Stimulated activated CD4-positive, alpha-beta T cell treated with anti-CD3 and anti-CD28 coated beads, Interleukin-4, amount 100 ng/mL, for 4 hours (primary cell): ENCODE measurements at places on chromosomes 7 and 10.
A peak's percentile ranks its signal among the peaks of the same experiment; 100 is the strongest.

- no peak for DNase-seq
Observed at GRCh38 chr10:122316224-122316884, 45.3 kb downstream of the BTBD16 start.

- DNase-seq: no peak
Observed at GRCh38 chr10:127942811-127943210, 35.9 kb downstream of the PTPRE start.

GRCh38 chr10:4344492-4344994 lies 481.5 kb upstream of the AKR1E2 start:
- peak; percentile 47 for DNase-seq

DNA sequence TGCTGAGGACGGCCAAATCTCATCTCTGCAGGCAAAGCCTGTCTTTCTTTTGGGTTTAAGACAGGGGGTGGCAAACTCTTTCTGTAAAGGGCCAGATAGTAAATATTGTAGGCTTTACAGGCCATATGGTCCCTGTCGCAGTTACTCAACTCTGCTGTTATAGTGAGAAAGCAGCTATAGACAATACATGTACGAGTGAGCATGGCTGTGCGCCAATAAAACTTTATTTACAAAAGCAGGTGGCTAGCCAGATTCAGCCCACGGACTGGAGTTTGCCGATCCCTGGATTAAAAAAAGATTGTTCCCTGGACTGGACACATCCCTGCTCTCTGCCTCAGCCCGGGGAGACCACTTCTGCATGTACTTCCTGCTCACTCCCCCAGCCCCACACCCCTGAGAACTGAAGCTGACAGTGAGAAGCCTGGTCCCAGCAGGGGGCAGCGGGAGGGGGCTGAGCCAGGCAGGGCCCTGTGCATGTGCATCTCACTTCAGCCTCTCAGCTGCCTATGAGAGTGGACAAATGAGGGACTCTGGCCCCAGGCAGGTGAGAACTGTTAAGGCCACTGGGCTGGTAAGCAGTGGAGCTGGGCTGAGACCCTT lies 392.4 kb downstream of the PLXNA4 start:
- no peak for DNase-seq

DNA sequence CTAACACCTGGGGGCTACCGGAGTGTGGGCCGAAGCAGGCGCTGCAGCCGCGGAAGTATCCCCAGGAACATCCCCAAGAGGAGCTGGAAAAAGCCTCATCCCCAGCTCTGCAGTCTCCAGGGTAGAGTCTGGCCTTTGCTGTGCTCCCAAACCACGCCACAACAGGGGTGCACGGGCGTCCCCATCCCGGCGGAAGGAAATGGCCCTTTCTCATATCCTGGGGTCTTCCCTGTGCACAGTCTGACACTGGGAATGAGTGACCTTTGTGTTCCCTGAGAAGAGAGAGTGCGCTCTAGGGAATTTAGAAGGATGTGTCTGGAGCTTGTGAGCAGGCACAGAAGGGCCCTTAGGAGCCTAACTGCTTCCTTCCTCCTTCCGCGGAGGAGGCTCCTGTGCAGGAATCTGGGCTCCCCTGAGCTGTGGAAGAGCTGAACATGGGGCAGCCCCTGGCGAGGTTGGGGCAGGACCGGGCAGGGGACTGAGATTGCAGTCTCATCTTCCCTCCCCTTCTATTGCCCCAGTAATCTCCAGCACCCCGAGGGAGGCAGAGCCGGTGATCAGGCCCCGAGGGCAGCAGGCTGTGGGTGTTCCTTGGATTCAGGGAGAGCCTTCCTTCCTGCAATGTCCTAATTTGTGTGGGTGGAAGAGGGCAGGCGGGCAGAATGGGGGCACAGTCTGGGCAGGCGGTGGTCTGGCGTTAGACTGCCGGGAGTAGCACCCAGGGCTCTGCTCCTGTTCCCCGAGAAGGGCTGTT lies 1.3 kb downstream of the REPIN1 start:
- DNase-seq: no peak

DNA sequence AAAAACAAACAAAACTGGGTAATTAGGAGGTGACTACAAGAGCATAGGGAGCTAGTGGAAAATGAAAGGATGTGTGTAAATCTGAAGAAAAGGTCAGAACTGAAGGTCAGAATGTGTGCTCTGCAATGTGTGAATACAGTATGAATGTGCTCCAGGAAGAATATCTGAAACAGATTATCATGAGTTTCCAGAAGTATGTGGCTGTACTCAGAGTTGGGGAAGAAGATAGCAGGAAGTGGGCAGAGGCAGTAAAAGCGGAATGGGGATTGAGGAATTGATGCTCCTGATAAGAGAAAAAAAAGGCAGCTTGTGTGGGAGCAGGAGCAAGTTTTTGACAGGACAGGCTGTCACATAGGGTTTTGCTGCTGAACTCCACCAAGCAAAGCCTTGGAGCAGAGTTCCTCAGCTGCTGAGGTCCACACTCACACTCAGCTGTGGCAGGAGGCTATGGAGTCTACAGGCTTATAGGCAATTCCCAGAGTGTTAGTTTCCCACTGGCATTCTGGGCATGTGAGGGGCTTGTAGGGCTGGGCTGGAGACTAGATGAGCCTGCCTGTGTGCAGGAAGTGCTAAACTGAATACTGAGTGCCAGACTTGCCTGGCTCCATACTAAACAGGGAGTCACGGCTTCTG lies 22.9 kb downstream of the H2AZ2 start:
- no peak for DNase-seq

- no peak for DNase-seq
Observed at GRCh38 chr7:140637400-140637799, 3.2 kb downstream of the DENND2A start.

DNA sequence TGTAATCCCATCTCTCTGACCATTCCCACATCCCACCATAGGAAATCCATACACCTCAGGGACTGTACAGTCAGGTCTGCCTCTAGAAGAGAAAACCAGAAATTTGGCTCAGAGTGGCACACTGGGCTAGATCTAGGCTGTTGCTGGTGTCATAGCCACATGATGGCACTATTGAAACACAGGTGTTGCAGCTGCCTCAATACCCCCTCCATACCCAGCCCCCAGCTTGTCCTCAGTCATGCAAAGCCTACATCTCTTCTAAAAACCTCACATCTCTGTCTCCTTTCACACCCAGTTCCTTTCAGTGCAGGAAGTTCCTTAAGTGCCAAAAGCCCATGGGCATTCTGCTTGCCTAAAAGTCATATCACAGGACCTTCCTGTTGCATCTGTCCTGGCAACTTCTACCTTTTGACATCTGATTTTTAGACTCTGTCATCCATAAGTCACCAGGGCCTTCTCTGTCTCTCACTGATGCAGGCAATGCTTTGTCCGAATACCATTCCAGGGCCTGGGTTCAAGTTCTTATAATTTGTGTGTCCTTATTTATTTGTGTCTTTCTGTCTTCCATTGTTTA lies 27.0 kb upstream of the HIBADH start:
- DNase-seq: no peak

- DNase-seq: no peak
Observed at GRCh38 chr10:79404231-79404609, 41.2 kb downstream of the ZCCHC24 start.

GRCh38 chr10:106874604-106874889 lies 290.0 kb downstream of the SORCS1 start:
- no peak for DNase-seq

- no peak for DNase-seq
Observed at GRCh38 chr7:153832160-153832559, 220.0 kb upstream of the DPP6 start.

DNA sequence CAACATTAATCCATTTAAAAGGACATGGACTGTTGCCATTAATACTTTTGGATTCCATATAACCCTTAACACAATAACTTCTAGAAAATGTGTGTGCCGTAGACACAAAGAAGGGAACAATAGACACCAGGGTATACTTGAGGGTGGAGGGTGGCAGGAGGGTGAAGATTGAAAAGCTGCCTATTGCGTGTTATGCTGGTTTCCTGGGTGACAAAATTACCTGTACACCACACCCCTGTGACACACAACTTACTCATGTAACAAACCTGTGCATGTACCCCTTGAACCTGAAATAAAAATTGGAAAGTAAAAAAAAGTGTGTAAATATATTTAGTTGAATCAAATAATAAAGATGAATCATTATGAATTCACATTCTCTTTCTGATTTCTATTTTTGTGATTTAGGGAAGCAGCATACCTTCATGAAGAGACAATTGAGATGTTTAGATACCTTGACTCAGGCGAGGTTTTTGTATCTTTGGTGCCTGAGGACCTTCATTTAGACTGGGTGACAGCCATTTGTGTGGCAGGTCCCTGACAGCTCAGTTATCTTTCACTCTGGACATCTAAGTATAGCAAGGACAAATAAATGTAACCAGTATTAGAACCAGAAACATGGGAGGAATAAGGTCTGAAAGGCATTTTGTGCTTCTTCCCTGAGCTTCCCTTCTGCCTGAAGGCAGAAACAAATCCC lies 28.7 kb downstream of the GIMAP8 start:
- DNase-seq: peak; percentile 53

DNA sequence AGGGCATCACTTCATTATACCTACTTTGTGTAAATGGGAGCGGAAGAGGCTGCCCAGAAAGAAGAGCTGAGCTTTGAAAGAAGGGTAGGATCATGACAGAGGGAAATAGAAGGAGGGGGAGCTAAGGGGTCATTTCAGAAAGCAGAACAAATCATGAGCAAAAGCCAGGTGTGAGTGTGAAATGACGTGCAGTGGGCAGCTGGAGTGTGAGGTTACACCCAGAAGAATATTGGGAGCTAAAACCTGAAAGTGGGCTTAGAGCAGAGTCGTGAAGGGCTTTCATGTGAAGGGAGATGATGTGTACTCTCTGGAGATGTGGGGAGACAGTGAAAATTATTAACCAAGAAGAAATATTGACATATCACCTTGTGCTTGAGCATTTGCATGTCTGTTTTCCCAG lies 245.0 kb upstream of the YAE1 start:
- DNase-seq: no peak

DNA sequence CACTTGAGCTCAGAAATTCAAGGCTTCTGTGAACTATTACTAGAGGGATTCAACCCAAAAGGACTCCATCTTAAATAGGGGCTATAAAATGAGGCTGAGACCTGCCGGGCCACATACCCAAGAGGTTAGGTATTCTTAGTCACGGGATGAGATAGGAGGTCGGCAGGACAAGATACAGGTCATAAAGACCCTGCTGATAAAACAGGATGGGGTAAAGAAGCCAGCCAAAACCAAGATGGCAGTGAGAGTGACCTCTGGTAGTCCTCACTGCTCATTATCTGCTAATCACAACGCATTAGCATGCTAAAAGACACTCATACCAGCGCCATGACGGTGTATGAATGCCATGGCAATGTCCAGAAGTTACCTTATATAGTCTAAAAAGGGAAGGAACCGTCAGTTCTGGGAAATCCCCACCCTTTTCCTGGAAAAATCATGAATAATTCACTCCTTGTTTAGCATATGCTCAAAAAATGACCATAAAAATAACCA lies 101.2 kb upstream of the TRIM24 start:
- DNase-seq: no peak

DNA sequence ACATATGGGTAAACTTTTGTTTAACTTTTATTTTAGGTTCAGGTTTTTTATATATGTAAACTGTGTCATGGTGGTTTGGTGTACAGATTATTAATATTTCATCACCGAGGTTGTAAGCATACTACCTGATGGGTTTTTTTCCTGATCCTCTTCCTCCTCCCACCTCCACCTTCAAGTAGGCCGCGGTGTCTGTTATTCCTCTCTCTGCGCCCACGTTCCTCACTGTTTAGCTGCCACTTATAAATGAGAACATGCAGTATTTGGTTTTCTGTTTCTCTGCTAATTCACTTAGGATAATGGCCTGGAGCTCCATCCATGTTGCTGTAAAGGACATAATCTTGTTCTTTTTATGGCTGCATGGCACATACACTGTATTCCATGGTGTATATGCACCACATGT lies 1000.0 kb upstream of the CELF2 start:
- no peak for DNase-seq

- no peak for DNase-seq
Observed at GRCh38 chr7:114415064-114415989, 712 bp downstream of the FOXP2 start.

DNA sequence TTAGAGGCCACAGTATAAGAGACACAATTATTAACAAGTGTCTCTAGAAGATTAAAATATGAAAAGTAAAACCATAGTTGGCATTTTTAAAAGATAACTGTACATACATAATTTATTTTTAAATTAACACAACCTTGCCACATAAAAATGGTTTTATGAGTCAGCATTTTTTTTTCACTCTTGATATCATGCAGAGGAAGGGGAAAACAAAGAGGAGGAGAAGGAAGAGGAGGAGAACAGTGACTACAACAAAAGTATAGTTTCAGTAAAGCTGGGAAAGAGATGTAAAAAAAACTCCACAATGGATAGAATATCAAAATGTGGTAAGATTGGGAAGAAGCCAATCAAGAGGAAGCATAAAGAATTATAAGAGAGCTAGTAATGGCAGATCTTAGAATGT lies 34.0 kb downstream of the CH25H start:
- DNase-seq: no peak

DNA sequence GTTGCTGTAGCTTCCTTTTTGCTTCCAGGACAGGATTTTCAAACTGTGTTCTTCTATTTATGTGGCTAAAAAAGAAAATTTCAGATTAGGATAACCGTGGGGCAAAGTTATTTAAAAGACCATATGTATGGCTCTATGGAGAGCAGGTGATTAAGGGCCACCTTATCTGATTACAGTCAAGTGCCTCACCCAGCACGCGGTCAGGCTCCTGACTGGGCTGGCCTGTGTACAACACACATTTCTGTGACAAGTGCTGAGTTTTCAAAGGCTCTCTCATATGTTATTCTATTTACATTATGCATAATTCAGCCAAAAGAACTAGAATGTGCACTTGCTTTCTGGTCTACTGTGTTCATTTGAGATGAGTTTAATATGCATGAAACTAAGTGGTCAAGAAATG lies 547.4 kb downstream of the PHTF2 start:
- DNase-seq: no peak

- DNase-seq: no peak
Observed at GRCh38 chr10:99292159-99292558, 37.0 kb upstream of the CNNM1 start.

- no peak for DNase-seq
Observed at GRCh38 chr7:33743594-33743993, 161.7 kb upstream of the BMPER start.

GRCh38 chr7:123797673-123798531 lies 47.1 kb upstream of the HYAL4 start:
- DNase-seq: no peak

GRCh38 chr10:61135276-61135721 lies 191.3 kb upstream of the RHOBTB1 start:
- DNase-seq: no peak

GRCh38 chr10:79136236-79137005 lies 67.7 kb downstream of the ZMIZ1 start:
- no peak for DNase-seq
